ENCODE measurements at places on chromosomes 7 and 10.

DNA sequence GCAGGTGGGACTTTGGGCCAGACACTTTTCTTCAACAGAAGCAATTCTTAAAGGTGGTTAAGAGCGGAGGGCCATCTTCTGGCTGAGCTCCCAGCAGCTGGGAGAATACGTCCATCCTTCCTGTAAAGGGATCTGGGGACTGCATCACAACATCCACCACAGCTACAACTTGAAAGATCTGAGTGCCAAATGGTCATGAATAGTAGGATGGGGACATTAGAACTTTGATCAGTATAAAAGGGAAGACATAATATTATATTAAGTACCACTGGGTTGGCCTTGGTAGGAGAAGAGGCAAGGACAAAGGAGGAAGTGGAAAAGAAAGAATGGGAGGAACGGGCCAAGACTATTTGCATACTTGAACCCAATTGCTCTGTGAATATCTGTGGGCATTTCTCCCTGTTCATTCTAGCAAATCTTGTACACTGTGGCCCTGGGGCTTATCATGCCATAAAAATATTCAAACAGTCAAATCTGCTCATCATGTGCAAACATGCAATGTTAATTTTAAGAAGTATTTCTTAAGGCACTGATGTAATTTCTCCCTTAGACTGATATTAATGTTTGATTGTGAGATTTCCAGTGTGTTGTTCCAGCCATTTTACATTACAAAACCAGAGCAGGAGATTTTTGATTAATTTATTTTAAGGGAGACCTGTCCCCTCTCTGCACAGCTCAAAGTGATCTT, 65.5 kb upstream of the CREB5 start:
- H3K36me3 ChIP-seq: no peaks in the 10 kb centered on the region
- H3K4me3 ChIP-seq: no peak overlapping the region
- no peaks in the 10 kb centered on the region for H3K27me3 ChIP-seq
- H3K4me1 ChIP-seq: no peaks in the 10 kb centered on the region
- DNase-seq: no peak

GRCh38 chr7:21999896-22000295, 54.2 kb upstream of the CDCA7L start:
- H3K27ac ChIP-seq: no peak overlapping the region
- H3K4me3 ChIP-seq: no peak overlapping the region
- no peaks in the 10 kb centered on the region for H3K36me3 ChIP-seq
- peaks cover 6% of the 10 kb centered on the region for H3K4me1 ChIP-seq

- no peaks in the 10 kb centered on the region for H3K27me3 ChIP-seq
- H3K27ac ChIP-seq: no peak overlapping the region
- no peaks in the 10 kb centered on the region for H3K36me3 ChIP-seq
These were observed 264.0 kb downstream of the TCERG1L start for GRCh38 chr10:131047501-131047900.

GRCh38 chr10:21099291-21100062, 202.4 kb upstream of the NEBL start:
- H3K4me3 ChIP-seq: no peak overlapping the region
- H3K27me3 ChIP-seq: no peaks in the 10 kb centered on the region
- H3K27ac ChIP-seq: no peak overlapping the region

DNA sequence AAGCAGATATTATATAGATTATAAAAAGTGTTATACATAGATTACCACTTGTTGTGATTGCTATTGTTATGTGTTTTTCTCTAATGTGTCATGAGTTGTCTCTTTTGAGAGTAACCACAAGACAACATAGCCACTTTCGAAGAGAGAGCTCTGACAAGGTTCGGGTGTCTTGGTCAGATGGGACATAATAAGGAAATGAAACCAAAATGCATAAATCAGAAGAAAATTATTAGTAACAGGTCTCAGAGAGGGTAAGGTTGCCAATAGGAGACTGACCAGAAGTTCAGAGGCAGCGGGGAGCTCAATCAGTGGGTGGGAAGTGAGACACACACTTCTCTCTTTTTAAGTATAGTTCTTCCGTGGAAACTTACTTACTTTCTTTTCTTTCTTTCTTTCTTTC, 639.2 kb upstream of the POT1 start:
- H3K27me3 ChIP-seq: no peaks in the 10 kb centered on the region
- DNase-seq: no peak
- H3K27ac ChIP-seq: no peak overlapping the region
- no peaks in the 10 kb centered on the region for H3K4me1 ChIP-seq
- no peaks in the 10 kb centered on the region for H3K36me3 ChIP-seq

GRCh38 chr7:93178213-93178612, 30.0 kb upstream of the SAMD9L start:
- H3K36me3 ChIP-seq: no peaks in the 10 kb centered on the region
- H3K4me1 ChIP-seq: no peaks in the 10 kb centered on the region
- H3K27ac ChIP-seq: no peak overlapping the region
- no peak overlapping the region for H3K4me3 ChIP-seq
- no peak for DNase-seq

DNA sequence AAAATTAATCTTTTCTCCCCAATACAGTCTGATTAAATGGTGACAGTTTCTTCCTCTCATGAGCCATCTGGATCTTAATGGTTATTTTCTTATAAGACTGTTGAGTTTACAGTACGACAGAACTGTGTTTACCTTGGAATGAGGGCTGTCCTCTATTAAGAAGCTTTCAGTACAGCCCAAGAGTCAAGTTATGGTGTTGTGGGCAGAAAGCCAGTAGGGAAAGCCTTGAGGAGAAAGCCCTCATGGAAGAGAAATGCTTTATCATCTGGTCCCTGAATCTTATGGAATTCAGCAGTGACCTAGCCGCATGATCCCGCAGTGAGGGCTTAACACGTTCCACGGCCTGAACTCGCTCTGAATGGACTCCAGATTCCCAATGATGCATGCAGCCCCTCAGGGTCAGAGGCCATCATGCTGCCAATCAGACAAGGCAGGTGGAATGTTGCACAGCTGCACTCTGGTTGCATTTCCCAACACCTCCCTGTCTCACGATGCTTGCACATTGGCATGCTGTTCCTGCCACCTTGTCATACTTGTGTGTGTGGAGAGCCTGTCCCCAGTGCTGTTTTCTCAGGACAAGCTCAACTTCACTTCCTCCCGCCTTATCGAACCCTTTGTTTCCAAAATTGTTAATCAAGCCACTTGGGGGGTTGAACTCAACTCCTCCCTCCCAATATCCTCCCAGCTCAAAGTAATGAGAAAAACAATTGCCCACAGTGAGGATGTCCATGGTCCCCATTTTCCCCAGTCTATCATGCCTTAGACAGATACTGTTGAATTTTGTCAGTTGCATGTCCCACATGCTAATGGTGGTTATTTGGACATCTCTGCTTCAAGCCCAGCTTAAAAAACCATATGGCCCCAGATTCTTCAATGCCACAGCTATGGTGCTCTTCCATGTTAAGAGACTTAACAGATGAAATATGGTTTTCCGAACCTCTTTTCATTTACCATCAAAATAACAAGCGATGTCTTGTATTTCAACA, 211.1 kb upstream of the TCF7L2 start:
- no peak overlapping the region for H3K27ac ChIP-seq
- no peaks in the 10 kb centered on the region for H3K4me1 ChIP-seq
- no peaks in the 10 kb centered on the region for H3K27me3 ChIP-seq
- H3K4me3 ChIP-seq: no peak overlapping the region
- DNase-seq: no peak

DNA sequence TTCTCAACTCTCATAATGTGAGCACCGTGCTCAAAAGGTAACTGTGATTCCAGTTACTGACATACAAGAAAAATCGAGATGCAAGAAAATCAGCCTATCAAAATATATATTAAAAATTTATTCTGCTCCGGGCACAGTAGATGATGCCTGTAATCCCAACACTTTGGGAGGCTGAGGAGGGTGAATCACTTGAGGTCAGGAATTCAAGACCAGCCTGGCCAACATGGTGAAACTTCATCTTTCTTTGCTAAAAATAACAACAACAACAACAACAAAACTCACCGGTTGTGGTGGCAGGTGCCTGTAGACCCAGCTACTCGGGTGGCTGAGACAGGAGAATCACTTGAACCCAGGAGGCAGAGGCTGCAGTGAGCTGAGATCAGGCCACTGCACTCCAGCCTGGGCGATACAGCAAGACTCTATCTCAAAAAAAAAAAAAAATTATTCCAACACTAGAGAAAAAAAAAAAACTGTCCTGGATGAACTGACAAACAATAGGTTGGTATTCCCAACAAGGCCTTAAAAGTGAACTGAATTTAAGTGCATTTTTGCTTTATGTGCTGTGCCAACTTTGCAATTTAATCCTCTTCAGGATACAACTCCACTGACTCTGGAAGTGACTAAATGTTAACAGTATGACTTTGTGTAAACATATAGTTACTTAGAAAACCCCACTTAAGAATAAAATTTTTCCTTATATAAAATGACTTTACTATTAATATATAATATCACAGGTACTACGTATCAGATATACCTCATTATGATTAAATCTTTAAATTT, 51.1 kb downstream of the JMJD1C start:
- DNase-seq: no peak
- no peak overlapping the region for H3K27ac ChIP-seq
- H3K4me1 ChIP-seq: peaks cover 3% of the 10 kb centered on the region
- H3K27me3 ChIP-seq: no peaks in the 10 kb centered on the region
- no peaks in the 10 kb centered on the region for H3K36me3 ChIP-seq

DNA sequence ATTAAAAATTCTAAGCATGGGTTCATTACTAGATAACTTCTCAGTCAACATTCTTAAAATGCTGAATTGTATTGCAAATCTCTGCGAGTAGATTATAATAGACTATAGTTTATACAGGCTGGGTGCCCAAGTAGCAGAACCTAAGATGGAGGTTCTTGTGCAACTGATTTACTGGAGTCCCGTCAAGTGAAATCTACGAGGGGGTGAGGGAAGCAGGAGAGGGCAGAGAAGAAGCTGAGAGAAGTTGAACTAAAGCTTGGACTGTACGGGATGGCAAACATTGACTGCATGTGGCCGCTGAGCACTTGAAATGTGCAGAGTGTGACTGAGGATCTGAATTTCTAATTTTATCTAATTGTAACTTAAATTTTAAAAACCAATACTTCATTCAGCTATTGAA, 124.5 kb downstream of the CTNNA3 start:
- no peak overlapping the region for H3K4me3 ChIP-seq
- H3K27me3 ChIP-seq: no peaks in the 10 kb centered on the region
- H3K27ac ChIP-seq: no peak overlapping the region
- no peaks in the 10 kb centered on the region for H3K36me3 ChIP-seq
- no peaks in the 10 kb centered on the region for H3K4me1 ChIP-seq

DNA sequence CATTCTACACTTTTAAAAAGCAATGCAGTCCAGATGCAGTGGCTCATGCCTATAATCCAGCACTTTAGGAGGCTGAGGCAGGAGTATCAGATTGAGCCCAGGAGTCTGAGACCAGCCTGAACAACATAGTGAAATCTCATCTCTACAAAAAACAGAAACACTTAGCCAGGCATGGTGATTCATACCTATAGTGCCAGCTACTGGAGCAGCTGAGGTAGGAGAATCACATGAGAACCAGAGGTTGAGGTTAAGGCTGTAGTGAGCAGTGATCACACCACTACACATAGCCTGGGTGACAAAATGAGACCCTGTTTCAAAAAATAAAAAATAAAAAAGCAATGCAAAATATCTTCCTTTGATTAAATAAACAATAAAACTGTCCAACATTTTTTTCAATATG, 205.2 kb downstream of the GRM8 start:
- H3K27me3 ChIP-seq: no peaks in the 10 kb centered on the region
- no peaks in the 10 kb centered on the region for H3K4me1 ChIP-seq
- H3K27ac ChIP-seq: no peak overlapping the region
- DNase-seq: no peak

- DNase-seq: no peak
- no peak overlapping the region for H3K27ac ChIP-seq
- no peaks in the 10 kb centered on the region for H3K4me1 ChIP-seq
- H3K4me3 ChIP-seq: no peak overlapping the region
- H3K27me3 ChIP-seq: no peaks in the 10 kb centered on the region
- H3K36me3 ChIP-seq: no peaks in the 10 kb centered on the region
These were observed 546.9 kb upstream of the GHITM start for GRCh38 chr10:83592337-83592935.

GRCh38 chr10:103758294-103758681, 97.1 kb downstream of the SH3PXD2A start:
- no peak overlapping the region for H3K4me3 ChIP-seq
- no peaks in the 10 kb centered on the region for H3K36me3 ChIP-seq
- H3K27ac ChIP-seq: no peak overlapping the region
- no peak for DNase-seq
- H3K4me1 ChIP-seq: no peaks in the 10 kb centered on the region

DNA sequence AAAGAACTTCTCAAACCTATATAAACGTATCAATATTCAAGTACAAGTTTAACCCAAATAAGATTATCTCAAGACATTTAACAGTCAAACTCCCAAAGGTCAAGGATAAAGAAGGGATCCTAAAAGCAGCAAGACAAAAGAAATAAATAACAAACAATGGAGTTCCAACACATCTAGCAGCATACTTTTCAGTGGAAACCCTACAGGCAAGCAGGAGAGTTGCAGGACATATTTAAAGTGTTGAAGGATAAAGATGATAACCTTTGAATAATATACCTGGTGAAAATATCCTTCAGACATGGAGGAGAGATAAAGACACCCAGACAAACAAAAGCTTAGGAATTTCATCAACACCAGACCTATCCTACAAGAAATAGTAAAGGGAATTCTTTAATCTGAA, 82.8 kb downstream of the TES start:
- H3K4me3 ChIP-seq: no peak overlapping the region
- no peaks in the 10 kb centered on the region for H3K4me1 ChIP-seq
- H3K27ac ChIP-seq: no peak overlapping the region
- H3K36me3 ChIP-seq: no peaks in the 10 kb centered on the region
- no peak for DNase-seq

DNA sequence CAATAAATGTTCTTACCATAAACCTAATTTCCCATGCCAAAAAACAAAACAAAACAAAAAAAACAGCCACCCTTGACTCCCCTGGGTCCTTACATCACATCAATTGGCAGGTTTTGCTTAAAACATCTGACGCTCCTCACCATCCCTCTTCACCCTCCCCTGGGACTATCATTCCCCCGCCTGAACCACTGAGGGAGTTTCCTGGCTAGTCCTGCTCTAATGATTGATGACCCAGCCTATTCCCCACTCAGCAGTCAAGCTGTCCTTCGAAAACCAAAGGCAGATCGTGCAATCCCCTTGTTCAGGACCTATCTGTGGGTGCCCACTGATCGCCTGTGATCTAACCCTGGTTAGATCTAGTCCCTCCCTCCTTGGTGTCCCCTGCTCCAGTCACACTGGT, 11.2 kb upstream of the FRMPD2 start:
- no peak overlapping the region for H3K4me3 ChIP-seq
- H3K36me3 ChIP-seq: no peaks in the 10 kb centered on the region
- H3K27me3 ChIP-seq: peaks cover 4% of the 10 kb centered on the region
- no peak overlapping the region for H3K27ac ChIP-seq
- no peak for DNase-seq

- H3K27me3 ChIP-seq: no peaks in the 10 kb centered on the region
- H3K36me3 ChIP-seq: no peaks in the 10 kb centered on the region
- peaks cover 15% of the 10 kb centered on the region for H3K4me1 ChIP-seq
- H3K27ac ChIP-seq: no peak overlapping the region
These were observed 31.2 kb upstream of the SRGN start for GRCh38 chr10:69056536-69057260.

- H3K4me3 ChIP-seq: no peak overlapping the region
- H3K36me3 ChIP-seq: no peaks in the 10 kb centered on the region
- DNase-seq: no peak
- no peaks in the 10 kb centered on the region for H3K4me1 ChIP-seq
- H3K27ac ChIP-seq: no peak overlapping the region
These were observed 127.2 kb downstream of the ARL5B start for GRCh38 chr10:18786478-18786877.

- no peaks in the 10 kb centered on the region for H3K27me3 ChIP-seq
- DNase-seq: no peak
- no peaks in the 10 kb centered on the region for H3K4me1 ChIP-seq
- H3K27ac ChIP-seq: no peak overlapping the region
These were observed 208.4 kb upstream of the KCND2 start for GRCh38 chr7:120064565-120064964.

GRCh38 chr10:123331438-123331837, 177.2 kb downstream of the BUB3 start:
- H3K4me1 ChIP-seq: no peaks in the 10 kb centered on the region
- no peaks in the 10 kb centered on the region for H3K36me3 ChIP-seq
- no peak for DNase-seq

Measured in B cell (primary cell).